GOT3 (cell line): ENCODE measurements at places on chromosomes 3 and 15.

GRCh38 chr3:105869531-105869833 is 670 bp upstream of the CBLB start:
- no peak for DNase-seq

- no peak for DNase-seq
Measured at GRCh38 chr15:41840673-41841072, 2.0 kb downstream of the PLA2G4B start.

- no peak for DNase-seq
Measured at GRCh38 chr3:176347424-176348146, 849.7 kb downstream of the TBL1XR1 start.

GRCh38 chr3:58683466-58683865 is 16.9 kb upstream of the FAM3D start:
- DNase-seq: no peak

DNA sequence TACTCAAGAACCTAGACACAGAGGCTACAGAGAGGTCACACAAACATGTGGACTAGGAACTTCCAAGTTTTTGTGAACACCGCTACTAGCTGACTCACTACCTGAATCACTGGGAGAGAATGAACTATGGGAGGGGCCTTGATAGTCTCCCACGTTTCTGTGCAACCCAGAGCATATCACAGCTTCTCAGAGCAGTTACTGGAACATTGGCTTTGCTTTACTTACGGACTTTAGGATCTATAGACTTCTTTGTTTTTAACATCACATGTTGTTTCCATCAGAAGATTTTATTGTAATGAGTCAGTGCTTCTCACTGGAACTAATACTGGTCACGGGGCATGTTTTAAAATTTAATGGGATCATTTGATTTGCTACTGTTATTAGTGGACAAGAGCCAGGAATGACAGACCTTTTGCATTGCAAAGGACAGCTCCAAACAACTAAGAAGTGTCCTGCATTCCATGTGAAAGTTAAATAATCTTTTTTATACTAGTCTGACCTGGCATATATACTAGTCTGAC is 35.6 kb downstream of the RTP4 start:
- DNase-seq: peak; percentile 44

DNA sequence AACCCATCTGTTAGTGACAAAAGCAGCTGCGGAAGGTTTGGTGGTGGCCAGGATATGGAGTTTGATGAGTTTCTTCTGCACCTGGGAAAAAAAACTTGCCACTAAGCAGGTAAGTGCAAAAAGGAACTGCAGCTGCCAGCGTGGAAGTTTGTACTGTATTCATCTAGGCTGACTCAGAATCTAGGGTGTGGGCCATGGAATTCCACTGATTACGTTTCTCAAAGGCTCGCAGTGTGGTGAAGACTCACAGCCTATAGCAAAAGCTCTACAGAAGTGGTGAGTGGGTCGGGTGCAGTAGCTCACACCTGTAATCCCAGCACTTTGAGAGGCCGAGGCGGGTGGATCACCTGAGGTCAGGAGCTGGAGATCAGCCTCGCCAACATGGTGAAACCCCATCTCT is 334.6 kb upstream of the GRM7 start:
- DNase-seq: no peak
